ENCODE measurements at places on chromosomes 5 and 9.

- DNase-seq: no peak
These were observed 33.0 kb downstream of the FKBP15 start for GRCh38 chr9:113187929-113188595.

DNA sequence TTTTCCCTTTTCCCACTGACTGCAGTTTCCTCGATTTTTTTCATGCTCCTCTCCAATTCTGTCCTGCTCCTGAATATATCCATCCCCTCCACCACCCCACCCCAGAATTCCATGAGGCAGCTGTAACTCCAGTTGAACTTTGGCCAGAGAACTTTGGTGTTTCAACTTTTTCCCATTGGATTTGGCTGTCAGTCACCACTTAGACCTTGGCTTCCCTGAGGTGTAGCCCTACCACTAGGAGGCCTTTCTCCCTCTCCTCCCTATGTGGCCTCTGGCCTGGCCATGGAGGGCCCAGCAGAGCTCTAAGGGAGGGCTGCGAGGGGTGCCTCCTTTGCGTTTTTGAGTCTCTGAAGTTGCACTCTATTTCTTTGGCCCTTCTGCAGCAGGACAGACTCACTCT, 261.3 kb downstream of the PIK3R1 start:
- DNase-seq: no peak

GRCh38 chr9:65411901-65412300, 126.9 kb upstream of the FOXD4L5 start:
- DNase-seq: no peak

DNA sequence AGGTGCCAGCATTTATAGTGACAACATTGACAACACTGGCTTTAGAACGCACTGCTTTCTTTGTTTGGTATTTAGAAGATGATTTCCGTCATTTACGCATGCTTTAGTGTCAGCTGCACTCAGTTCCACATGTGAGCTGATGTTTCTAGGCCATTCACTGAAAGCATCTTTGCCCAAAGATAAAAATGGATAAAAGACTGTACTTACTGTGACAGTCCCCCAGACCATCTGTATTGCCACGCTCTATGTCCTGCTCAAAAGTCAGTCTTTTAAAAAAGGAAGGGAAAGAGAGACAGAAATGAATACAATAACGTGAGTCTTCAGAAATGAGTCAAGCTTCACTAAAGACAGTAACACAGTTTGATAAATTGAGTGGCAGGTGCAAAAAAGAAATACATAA, 99.3 kb downstream of the SEMA6A start:
- no peak for DNase-seq

- DNase-seq: no peak
These were observed 40.6 kb upstream of the MAP1B start for GRCh38 chr5:72066705-72067107.

DNA sequence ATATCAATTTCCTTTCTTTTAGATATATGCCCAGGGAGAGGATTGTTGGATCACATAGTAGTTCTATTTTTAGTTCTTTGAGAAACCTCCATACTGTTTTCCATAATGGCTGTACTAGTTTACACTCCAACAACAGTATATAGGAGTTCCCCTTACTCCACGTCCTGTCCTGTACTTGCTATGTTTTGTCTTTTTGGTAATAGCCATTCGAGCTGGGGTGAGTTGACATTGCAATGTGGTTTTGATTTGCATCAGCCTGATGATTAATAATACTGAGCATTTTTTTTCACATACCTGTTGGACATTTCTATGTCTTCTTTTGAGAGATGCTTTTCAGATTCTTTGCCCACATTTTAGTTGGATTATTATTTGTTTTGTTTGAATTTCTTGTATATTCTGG, 445.9 kb downstream of the NTRK2 start:
- DNase-seq: no peak

- no peak for DNase-seq
These were observed 459.3 kb upstream of the MEF2C start for GRCh38 chr5:89342106-89342876.

DNA sequence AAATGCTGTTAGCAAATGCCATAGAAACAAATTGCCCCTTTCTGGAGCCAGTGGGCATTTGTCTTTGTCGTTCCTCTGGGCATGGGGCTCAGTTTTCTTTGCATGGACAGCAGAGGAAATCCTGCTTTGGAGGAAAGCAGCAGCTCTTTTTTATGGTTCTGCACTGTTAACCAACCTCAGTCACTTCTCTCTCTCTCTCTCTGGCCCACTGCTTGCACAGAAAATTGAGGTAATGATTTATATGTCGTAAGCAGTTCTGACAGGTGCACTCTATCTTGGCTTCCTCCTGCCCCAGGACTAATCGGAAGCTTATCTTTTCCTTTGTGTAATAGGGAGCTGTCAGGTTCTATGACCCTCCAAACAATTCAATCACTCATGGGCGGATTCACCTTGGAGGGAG, 159.6 kb upstream of the GPR151 start:
- DNase-seq: no peak

DNA sequence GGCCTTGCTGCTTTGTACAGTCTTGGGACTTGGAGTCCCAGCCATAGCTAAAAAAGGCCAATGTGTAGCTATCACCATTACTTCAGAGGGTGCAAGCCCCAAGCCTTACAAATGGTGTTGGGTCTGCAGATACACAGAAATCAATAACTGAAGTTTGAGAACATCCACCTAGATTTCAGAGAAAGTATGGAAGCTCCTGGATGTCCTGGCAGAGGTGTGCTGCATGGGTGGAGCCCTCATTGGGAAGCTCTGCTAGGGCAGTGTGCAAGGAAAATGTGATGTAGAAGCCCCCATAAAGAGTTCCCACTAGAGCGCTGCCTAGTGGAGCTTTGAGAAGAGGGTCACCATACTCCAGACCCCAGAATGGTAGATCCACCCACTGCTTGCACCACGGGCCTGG, 626.7 kb upstream of the COX7C start:
- no peak for DNase-seq

GRCh38 chr9:33123407-33124031, 43.6 kb downstream of the B4GALT1 start:
- no peak for DNase-seq

DNA sequence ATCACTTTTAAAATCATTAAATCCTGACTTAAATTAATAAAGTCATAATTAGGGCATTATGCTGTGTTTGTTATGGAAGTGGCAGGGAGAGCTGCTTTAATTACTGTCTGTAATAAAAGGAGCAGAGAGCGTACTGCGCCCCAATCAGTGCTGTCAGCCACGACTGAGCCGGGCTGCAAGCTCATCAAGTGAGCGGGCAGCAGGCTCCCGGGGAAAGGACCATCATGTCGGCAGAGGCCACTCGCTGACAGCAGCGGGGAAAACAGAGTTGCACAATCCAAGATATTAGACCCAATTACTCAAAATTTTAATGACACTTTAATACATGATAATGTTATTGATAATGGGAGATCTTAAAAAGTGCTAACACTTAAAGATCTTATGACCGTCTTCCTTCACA, 181.6 kb downstream of the AP3B1 start:
- DNase-seq: no peak

DNA sequence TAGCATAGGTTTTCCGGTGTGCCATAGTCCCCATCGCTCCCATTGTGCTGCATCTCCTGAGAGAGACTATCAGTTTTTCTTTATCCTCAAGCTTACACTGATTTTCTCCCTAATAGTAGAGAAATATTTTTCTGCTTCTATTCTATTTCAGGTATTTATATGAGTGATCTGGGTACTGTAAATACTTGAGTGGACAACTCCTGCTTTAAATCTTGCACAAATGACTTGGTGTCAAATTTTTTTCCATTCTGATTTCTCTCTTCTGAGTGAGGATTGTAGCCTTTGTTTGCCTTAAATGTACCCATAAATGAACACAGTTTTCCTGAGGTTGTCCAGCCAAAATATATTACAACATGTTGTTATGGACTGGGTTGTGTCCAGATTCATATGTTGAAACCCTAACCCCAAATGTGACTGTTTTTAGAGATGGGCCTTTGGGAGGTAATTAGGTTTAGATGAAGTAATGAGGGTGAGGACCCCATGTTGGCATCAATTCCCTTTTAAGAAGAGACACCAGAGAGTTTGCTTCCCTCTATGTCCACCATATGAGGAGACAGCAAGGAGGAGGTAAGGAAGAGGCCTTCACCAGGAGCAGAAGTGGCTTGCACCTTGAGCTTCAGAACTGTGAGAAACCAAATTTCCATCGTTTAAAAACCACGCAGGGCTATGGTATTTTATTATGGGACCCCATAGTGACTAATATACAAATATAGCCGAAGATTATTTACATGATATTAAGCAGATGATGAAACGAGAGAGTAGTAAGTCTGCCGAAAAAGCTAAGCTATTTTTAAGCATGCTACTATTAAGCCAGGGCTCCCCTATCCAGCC, 336.4 kb upstream of the MPDZ start:
- no peak for DNase-seq

DNA sequence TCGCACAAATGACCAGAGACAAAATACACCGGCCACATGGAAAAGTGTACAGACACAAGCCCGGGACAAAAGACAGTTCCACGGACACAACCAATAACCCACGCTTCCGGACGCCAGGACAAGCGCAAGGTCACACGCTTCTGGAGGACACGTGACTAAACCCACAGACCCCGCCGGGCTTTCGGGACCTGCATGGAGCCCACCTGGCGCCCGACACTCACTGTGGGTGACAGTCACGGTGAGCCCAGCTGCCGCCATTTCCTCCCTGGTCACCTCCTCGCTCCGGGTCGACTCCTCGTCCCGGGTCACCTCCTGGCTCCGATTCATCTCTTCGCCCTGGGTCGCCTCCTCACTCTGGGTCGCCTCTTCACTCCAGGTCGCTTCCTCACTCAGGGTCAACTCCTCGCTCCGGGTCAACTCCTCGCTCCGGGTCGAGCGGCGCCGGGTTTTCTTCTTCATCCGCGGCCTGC, 470 bp downstream of the BAG1 start:
- DNase-seq: peak; percentile 43

- no peak for DNase-seq
These were observed 4.3 kb upstream of the EMB start for GRCh38 chr5:50445296-50445949.

GRCh38 chr9:99867968-99868367, 38.5 kb upstream of the STX17 start:
- DNase-seq: no peak

DNA sequence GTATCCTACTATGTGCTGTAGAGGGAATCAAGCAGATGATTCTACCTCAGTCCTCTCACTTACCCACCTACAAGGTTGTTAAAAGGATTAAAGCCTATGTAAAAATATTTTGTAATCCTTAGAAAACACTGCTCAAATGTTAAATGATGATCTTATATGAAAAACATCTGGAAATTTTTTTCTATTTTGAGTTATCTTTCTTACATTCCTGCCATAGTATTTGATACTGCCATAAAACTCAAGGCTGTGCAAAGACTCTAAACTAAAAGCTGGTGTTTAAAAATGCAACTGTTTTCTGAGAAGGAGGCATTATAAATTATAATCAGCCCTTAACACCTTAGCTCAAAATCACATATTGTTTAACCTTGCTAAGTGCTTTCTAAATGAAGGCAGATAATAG, 474.2 kb downstream of the PRELID2 start:
- no peak for DNase-seq

- DNase-seq: no peak
These were observed 29.1 kb upstream of the KCNIP1 start for GRCh38 chr5:170474489-170475274.

GRCh38 chr9:96502539-96503373, 52.8 kb downstream of the HABP4 start:
- no peak for DNase-seq

GRCh38 chr5:141753971-141754713, 72.1 kb upstream of the ARAP3 start:
- DNase-seq: peak; percentile 9

- no peak for DNase-seq
These were observed 167.9 kb upstream of the PAPPA start for GRCh38 chr9:115985657-115986056.

DNA sequence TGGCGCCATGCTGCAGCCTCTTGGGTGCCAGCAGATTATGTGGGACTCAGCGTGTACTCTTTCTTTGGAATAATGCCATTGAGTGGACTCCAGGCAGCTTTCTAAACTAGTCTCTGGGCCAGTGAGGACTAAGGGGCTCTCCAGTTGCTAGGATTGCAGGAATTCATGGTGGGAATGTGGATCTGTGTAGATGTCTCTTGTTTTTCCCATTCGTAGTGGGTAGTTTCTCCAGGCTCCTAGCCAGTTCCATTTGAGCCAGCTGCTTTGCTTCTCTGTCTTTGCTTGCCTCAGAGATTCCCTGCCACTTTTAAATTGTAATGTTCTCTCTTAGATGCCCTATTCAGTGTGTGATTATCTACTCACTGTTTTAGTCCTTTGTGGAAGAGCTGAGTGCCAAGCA, 42.6 kb downstream of the SLF1 start:
- no peak for DNase-seq

DNA sequence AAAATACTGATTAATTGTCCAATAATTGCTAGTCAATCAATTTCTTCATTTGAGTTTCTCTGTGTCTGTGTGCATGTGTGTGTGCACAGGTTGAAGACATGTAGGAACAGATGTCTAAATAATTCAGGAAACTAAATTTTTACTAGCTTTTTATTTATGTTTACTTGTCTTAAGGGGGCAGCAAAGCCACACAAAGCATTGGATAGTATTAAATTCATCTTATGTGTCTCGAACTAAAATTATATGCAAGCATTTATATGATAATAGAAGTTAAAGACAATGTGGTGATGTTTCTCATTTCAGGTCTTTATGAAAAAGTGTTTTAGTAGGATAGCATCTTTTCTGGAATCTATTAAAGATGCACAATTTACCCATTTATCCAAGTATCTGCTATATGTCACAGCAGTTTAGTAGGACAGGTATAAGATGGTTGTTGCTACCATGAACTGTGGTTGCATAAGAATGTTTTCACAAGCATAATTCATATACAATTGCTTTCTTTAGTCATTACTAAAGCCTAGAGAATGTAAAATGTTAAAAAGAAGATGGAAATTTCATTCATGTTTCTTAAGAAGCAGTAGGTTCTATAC, 784.6 kb upstream of the NUDT12 start:
- no peak for DNase-seq

Measured in stimulated activated CD4-positive, alpha-beta T cell treated with anti-CD3 and anti-CD28 coated beads, Interleukin-1b, Interleukin-23, amount 100 ng/mL, for 48 hours (primary cell).